ENCODE measurements at places on chromosomes 1 and 21. TPM values are rescaled to one million over a fixed set of nuclear protein-coding genes. Genes with fewer than 3 reads are reported as not detected.

Gene AGMAT
- total RNA-seq, result 34.4 TPM

Gene HRNR
- not detected for total RNA-seq

Gene PRKAA2
- total RNA-seq, result not detected

Gene LCK
- 281 TPM for total RNA-seq

Gene ADAM30
- total RNA-seq, result not detected

Gene KCNE2
- not detected for total RNA-seq

Gene PCSK9
- total RNA-seq, result not detected

Gene CFAP141
- total RNA-seq, result not detected

Gene COL18A1
- 2.1 TPM for total RNA-seq

Gene JAM2
- total RNA-seq, result 0.29 TPM

Gene EPHA10
- total RNA-seq, result 0.05 TPM

Gene GPATCH2
- 12.9 TPM for total RNA-seq

Gene JAK1
- total RNA-seq, result 102 TPM

Gene PEX19
- total RNA-seq, result 55.9 TPM

Gene CFHR3
- total RNA-seq, result not detected
